ENCODE measurements at places on chromosomes 2 and 18.

GRCh38 chr18:34224423-34225217 is at the start of gene NOL4:
TSS of gene NOL4 (minus strand) at chr18:34224913. CDS start at chr18:34223253, 1,660 bp downstream.
- DNase-seq = no peak

DNA sequence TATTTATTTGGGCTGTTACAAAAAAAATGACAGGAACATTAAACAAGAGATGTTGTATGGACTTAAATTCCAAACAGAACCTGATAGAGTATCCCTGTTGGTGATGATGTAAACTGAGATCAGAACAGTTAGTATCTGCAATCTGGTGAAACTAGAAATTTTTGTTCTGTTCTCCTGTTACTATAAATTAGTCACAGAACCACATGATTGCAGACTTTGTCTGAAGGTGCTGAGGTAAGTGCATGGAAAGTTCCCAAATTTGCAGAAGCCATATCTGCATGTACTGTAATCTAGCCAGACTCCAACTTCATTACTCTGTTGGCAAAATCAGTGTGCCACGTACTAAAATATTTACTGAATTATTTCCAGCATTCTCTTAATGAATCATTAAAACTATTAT is 516.3 kb upstream of the FSIP2 start:
- DNase-seq = no peak

GRCh38 chr2:152067823-152068222 is 31.0 kb downstream of the CACNB4 start:
- no peak for DNase-seq

DNA sequence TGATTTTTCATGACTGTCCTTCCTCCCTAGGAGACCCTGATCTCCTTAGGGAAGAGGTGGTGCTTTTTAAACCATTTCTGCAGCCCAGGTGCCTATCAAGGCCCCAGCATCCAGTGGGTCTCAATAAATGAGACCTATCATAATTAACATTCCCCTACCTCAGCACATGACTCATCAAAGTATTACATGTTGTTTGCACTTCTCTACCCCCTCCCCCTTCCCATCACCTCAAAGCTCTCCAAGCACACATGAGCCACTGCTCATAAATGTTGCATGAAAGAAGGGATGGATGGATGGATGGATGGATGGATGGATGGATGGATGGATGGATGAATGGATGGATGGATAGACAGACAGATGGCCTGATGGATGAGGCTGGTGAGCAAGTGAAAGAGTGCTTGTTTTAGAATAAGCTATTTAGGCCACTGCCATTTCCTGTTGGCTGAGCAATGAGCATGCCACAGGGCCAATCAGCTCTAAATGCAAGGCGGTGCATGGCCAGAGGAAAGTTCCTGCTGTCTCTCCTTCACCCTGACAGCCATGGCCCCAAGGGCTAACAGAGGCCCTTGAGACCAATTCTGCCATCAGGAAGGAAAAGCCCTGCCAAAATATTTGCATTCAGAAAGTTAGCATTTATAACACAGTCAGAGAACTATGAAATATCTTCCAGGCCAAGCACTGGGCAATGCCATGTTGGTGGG is 20.9 kb upstream of the STEAP3 start:
- DNase-seq = no peak

- DNase-seq = no peak
These were observed 94.2 kb upstream of the RAB27B start for GRCh38 chr18:54734059-54734458.

- no peak for DNase-seq
These were observed 29.0 kb downstream of the EDAR start for GRCh38 chr2:108960006-108960405.

- DNase-seq = no peak
These were observed 36.2 kb downstream of the PTPN18 start for GRCh38 chr2:130391872-130392670.

DNA sequence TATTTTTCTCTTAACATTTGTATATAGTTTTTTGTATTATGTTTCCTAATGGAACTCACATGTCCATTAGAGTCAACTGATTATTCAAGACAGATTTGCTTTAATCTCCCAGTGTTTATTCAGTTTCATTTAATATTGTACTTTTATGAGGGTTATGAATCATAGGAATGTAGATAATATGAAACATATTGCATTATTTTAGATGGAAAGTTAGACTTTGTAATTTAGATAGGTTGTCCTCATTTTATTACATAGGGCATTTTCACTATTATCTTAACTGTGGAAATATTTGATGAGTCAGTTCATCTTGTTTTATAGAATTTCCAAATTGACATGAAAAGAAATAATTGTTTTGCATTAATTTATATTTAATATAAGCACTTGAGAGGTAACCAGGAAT is 240.8 kb downstream of the PLCL1 start:
- DNase-seq = no peak

GRCh38 chr18:28088477-28088876 is 88.5 kb downstream of the CDH2 start:
- no peak for DNase-seq

DNA sequence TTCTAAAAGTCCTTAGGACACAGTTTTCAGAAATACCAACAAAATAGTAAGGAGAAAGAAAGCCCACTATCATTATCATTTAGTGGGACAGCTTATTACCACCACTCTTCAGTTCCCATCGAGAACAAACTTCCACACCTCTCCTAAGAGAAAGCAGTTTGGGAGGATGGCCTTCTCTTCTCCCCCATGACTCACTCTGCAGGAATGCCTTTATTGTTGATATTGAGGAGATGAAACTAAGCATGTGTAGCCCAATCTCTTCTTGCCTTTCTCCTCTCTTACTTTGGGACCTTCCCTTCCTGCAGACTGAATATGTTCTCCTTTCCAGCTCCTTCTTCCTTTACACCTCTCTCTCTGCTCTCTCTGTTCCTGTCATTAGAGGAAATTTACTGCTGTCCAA is 30.0 kb upstream of the ERMN start:
- no peak for DNase-seq

GRCh38 chr2:160010361-160011145 is 51.9 kb downstream of the PLA2R1 start:
- no peak for DNase-seq

DNA sequence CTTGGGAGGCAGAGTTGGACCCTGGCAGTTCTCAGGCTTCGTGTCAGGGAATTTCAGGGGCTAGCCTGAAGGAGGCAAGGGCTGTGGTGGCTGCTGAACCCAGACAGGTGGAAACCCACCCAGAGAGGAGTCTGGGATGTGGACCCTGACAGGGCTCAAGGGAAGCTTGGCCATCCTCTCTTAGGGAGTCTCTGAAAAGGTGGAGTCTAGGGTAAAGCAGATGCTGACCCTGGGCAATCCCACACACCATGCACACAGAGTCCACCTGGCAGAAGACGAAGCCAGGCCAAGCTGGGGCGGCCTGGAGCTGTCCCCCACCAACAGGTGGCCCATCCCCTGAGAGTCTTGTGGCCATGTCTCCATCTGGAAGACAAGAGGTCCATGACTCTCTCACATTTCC is 41.2 kb upstream of the TEX51 start:
- no peak for DNase-seq

DNA sequence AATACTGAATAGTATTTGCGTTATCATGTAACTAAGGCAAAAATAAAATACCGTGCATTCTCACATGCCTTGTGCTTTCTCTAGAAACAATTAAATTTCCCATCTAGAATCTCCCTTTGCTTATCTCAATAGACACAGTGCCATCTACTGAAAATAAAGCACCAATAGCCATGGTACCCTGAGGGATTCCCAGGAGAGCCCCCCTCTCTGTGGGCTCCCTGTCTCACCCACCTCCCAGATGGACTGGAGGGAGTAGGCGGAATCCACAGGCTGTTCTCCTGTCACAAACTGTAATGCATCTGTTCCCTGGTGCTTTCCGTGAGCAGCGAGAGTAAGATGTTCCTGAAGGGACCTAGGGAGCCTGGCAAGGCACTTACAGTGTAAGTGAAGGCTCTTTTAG is 112.4 kb upstream of the UPP2 start:
- DNase-seq = no peak

DNA sequence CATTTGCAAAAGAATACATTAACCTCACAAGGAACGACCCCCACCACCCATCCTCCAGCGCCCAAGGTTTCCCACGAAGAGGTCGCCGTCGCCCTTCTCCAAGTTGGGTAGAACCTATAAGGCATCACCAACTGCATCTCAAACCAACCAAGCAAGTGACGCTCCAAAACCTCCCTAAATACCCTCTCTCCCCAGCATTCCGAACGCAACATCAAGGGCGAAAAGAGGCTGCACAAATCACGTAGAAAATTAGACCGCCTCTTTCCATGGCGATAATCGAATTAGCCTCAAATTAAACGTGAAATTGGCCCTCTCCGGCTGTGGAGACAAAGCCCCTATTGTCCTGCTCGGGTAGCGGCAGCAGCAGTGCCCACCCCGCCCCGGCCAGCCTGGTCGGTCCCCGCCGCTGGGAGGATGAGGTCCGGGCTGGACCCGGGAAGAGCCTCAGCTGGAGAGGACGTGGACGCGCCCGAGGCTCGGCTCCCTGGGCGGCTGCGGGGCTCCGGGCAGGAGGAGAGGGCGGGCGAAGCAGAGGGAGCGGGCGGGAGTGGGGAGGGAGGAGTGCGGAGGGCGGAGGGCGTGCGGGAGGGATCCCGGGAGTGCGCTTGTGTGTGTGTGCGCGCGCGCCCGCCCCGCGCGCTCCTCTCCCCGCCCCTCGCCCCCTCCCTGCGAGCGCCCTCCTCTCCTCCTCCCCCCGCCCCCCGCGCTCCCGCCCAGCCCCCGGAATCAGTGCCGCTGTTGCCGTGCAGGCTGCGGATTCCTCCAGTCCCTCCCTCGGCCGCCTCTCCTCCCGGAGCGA is at the start of gene SPTBN1:
TSS of gene SPTBN1 (plus strand) at position 765 of the 799 bp plus-strand sequence. CDS start 70,092 bp downstream, outside the sequence.
- no peak for DNase-seq

- DNase-seq = no peak
These were observed 135.8 kb upstream of the HAAO start for GRCh38 chr2:42928161-42928691.

- DNase-seq = no peak
These were observed 134.9 kb downstream of the FAM161A start for GRCh38 chr2:61718965-61719364.

DNA sequence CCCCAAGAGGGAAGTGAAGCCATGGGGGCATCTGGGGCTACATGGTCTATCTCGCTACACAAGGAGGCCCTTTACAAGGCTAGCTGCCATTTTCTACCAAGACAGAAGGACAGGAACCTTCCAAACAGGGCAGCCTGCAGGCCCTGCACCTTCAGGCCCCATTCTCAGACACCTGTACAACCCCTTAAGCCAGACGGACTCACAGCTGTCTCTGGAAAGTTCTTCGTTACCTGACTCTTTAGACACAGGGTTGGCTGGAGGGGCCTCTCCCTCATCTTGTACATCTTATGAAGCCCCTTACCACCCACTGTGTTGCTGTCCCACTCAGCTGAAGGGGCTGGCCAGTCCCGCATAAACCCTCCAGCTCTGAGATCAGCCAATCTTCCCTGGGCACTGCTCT is 17.2 kb downstream of the TMEM127 start:
- no peak for DNase-seq

DNA sequence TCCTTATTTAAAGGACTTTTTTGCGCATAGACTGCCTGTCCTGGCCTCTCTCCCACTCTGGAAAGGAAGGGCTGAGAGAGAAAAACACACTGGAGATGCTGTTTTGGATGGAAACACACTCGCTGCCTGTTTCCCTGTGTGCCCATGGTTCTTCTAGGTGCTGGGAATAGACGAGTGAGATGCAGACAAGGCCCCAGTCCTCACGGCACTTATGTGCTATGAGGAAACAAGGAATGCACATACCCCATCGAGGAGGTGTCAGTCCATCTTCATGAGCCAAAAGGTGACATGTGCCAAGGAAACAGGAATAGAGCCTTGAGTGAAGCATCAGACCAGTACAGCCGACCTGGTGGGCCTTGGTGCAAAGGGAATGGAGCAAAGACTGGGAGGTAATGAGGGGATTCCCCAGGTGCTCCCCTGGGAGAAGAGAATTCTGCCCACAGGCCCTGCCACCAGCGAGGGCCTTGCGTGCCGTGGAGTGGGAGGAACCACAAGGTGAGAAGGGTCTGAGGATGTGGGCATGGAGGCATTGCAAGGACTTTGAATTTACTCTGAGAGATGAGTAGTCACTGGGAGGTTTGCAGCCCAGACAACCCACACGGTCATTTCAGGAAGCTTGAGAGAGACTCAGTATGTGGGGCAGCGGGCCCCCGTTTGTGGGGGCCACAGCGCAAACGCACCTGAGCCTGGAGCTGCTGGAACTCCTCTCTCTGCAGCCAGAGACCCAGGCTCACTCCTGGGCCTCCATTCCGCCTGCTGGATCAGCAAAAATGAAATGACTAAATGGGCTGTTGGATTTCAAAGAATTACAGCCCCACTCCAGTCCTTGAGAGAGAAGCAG is 197.5 kb upstream of the COPS8 start:
- DNase-seq = no peak

- DNase-seq = no peak
These were observed 43.7 kb upstream of the AFF3 start for GRCh38 chr2:100186126-100186525.

GRCh38 chr2:236776695-236777251 is 207.1 kb downstream of the ACKR3 start:
- DNase-seq = no peak

DNA sequence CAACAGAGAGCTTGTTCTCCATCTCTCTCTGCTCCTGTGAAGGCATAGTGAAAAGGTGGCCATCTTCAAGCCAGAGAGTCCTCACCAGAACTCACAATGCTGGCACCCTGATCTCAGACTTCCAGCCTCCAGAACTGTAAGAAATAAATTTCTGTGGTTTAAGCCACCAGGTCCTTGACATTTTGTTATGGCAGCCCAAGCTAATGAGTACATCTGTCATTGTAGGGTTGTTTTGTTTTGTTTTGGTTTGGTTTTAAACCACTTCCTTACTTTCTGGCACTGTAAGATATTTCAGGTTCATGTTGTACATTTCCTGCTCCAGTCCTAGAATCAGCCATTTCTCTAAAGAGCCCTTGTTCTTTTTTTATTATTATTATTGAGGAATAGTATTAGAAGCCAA is 171.2 kb downstream of the CPS1 start:
- no peak for DNase-seq

GRCh38 chr2:27350106-27350693 is 6.4 kb downstream of the GTF3C2 start:
- no peak for DNase-seq

GRCh38 chr2:218193701-218194100 is 23.3 kb upstream of the ARPC2 start:
- DNase-seq = no peak

GRCh38 chr2:53740170-53740569 is 27.4 kb upstream of the CHAC2 start:
- no peak for DNase-seq

DNA sequence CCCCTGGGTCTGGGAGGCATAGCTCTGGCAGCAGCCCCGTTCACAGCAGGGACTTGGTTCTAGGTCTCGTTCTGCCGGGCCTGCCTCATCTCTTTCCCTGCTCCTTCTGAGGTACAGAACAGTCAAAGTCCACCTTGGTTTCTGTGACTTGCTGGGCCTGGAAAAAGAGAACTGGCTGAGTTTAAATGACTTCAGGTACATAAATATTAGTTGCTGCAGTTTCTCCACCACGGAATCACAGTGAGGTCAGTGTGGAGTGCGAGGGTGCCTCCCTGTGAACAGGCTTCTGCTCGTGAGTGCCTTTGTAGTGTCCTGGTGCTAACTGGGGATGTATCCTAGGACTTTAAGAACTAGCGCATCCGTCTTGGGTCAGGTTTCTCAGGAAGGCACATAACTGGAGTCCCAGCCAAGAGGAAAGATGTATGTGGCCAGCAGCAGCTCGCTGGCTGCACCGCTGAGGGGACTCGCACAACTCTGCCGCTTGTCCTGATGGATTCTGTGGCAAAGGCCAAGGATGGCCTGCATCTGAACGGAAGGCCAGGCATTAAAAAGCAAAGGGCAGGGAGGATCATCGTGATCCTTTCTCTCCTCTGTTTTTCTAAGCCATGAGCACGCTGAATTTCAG is 188.6 kb downstream of the SH3RF3 start:
- DNase-seq = no peak

- no peak for DNase-seq
These were observed 143.4 kb downstream of the NDUFA10 start for GRCh38 chr2:239881561-239882320.
